ENCODE measurements at places on chromosomes 4 and X. TPM values are rescaled to one million over a fixed set of nuclear protein-coding genes. Genes with fewer than 3 reads are reported as not detected.

- H3K27ac ChIP-seq = no peak overlapping the region
- peaks cover 6% of the 10 kb centered on the region for H3K36me3 ChIP-seq
- H3K4me1 ChIP-seq = peaks cover 17% of the 10 kb centered on the region
- H3K27me3 ChIP-seq = no peaks in the 10 kb centered on the region
- DNase-seq = no peak
- no peak overlapping the region for H3K4me3 ChIP-seq
Observed at GRCh38 chr4:146478009-146478408, 43.7 kb downstream of the SLC10A7 start.

SYNPO2 gene
- total RNA-seq = 239 TPM

DNA sequence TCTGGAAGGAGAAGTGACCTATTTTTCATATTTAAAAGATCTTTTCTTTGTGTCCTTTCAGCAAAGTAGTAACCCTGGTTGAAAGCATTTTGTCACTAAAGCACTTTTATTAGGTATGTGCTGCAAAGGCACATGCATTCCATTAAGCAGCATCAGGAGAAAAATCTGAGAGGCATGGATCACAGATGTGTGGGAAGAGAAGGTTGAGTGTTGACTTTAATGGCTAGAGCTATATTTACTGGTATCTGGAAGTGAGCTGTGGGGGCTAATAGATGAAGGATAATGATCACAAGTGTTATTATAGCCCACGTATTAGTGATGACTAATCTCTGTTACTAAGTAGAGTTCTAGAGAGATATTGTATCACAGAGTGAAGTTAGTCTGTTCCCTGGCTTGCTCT, 1520.7 kb downstream of the ARAP2 start:
- no peaks in the 10 kb centered on the region for H3K27me3 ChIP-seq
- H3K4me1 ChIP-seq = no peaks in the 10 kb centered on the region

GRCh38 chrX:37684973-37685372, 618 bp upstream of the XK start:
- H3K27ac ChIP-seq = peak overlapping the region; percentile 85
- H3K27me3 ChIP-seq = no peaks in the 10 kb centered on the region
- H3K4me3 ChIP-seq = peak overlapping the region; percentile 66
- no peaks in the 10 kb centered on the region for H3K4me1 ChIP-seq
- H3K36me3 ChIP-seq = no peaks in the 10 kb centered on the region
- DNase-seq = no peak

- DNase-seq = no peak
- H3K27me3 ChIP-seq = peaks cover 24% of the 10 kb centered on the region
- H3K4me3 ChIP-seq = no peak overlapping the region
- H3K4me1 ChIP-seq = no peaks in the 10 kb centered on the region
- no peaks in the 10 kb centered on the region for H3K36me3 ChIP-seq
- no peak overlapping the region for H3K27ac ChIP-seq
Observed at GRCh38 chr4:118395057-118395644, 42.3 kb upstream of the PRSS12 start.

DNA sequence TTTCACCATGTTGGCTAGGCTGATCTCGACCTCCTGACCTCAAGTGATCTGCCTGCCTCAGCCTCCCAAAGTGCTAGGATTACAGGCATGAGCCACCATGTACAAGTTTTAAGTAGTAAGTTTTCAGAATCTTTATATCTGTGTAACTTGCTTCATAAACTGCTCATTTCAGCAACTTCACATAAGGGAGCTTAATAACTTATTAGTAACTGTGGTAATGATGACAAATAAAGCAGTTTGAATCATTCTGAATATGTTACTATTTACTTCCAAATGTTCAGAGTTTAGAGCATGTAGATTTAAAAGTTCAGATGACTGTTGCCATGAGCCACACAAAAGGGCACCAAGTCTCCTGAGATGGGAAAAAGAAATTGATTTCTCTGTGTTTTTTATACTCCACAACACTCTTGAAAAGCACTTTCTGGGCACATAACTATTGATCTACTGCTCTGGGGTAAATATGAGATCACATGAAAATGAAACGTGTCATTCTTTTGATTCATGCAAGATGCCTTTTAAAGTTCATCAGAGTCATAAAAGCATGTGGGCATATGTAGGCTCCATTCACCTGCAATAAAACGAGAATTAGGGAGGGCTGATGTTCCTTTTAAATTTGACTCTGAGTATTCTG, 14.1 kb upstream of the CA5B start:
- no peaks in the 10 kb centered on the region for H3K36me3 ChIP-seq
- no peaks in the 10 kb centered on the region for H3K4me1 ChIP-seq
- H3K27ac ChIP-seq = no peak overlapping the region
- no peaks in the 10 kb centered on the region for H3K27me3 ChIP-seq
- DNase-seq = no peak

DGAT2L6 gene
- not detected for total RNA-seq

GRCh38 chr4:38024206-38024509, 64.0 kb downstream of the PTTG2 start:
- H3K36me3 ChIP-seq = peaks cover 56% of the 10 kb centered on the region
- no peaks in the 10 kb centered on the region for H3K27me3 ChIP-seq
- peak overlapping the region; percentile 14 for H3K27ac ChIP-seq
- H3K4me1 ChIP-seq = peaks cover 31% of the 10 kb centered on the region
- no peak overlapping the region for H3K4me3 ChIP-seq

WDR17 gene
- 0.38 TPM for total RNA-seq
